ENCODE measurements at places on chromosomes 3 and 15.

- DNase-seq = no peak
Observed at GRCh38 chr15:46856839-46857502, 860.3 kb upstream of the SEMA6D start.

DNA sequence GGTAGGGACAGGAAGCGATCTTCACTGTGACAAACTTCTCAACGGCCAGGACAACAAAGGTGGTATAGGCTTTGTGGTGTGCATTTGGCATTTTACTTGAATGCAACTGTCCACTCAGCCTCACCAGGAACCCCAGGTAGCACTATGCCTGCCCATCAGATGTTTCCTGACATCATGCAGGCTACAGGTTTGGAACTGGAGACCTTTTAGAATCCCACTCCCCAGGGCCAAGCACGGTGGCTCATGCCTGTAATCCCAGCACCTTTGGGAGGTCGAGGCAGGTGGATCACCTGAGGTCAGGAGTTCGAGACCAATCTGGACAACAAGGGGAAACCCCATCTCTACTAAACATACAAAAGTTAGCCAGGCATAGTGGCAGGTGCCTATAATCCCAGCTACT is 9.6 kb downstream of the STARD5 start:
- no peak for DNase-seq

- DNase-seq = no peak
Observed at GRCh38 chr3:56833022-56833421, 31.3 kb upstream of the ARHGEF3 start.

GRCh38 chr3:104291878-104292277 is 1074.8 kb upstream of the ALCAM start:
- no peak for DNase-seq

GRCh38 chr15:101091080-101092017 is 160.5 kb downstream of the CHSY1 start:
- no peak for DNase-seq

- DNase-seq = no peak
Observed at GRCh38 chr15:80464951-80465625, 60.9 kb downstream of the ARNT2 start.

DNA sequence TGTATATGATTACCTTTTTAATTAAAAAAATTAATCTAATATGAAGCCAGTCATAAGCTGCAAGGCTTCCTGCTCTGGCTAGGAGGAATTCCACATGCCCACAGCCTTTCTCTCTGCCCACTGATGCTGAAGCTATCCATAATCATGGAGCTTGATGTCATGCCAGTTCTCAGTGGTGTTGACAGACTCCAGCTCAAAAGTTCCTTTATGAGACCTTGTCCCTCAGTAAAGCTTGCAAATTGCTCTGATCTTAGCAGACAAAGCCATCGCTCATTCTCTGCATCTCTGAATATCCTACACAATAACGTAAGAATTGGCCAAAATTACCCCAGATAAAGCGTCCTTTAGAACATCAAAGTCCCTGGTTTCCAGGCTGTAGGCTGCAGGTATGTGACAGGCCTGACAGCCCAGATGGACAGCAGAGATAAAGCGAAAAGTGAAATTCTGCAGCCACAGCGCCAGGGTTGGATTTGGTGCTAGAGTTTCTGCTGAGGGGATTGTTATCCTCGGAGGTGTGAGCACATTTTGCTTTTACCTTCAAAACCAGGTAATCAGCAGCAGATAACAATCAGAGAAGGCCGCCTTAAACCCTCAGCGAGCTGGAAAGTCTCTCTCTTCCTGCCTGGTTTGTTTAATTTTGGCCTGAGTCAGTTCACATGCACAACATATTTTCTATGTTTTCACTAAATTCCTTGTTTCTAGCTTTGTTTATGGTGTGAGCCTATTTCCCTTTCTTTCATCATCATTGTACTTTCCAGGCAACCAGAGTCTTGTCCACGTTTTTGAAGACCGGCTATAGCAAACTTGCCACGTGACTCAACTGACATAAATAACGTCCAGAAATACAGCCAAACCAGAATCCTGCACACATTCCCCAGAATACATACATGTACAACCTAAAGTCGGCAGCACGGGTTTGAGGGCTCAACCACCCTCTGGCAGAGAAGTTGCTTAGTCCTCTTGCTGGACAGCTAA is 36.6 kb upstream of the ALDH1A3 start:
- no peak for DNase-seq

GRCh38 chr3:178393824-178394223 is 142.4 kb upstream of the KCNMB2 start:
- no peak for DNase-seq

- peak; percentile 52 for DNase-seq
Observed at GRCh38 chr15:40878785-40879184, 4.8 kb upstream of the RHOV start.

- no peak for DNase-seq
Observed at GRCh38 chr15:68934341-68934740, 4.0 kb downstream of the SPESP1 start.

DNA sequence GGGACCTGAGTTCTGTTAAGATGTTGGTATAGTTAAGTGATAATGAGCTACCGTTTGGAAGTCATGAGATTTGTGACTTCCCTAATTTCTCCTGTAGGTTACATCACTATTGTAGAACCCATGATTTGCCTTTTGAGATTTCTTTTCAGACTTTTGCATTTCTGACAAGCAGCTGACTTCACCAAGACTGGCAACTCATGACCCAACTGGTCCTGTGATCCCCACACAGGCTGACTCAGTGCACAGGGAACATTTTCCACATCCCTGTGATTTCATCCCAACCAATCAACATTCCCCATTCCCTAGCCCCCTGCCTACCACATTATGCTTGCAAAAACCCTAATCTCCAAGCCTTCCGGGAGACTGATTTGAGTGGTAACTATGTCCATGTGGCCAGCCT is 242.1 kb upstream of the PDZRN3 start:
- no peak for DNase-seq

GRCh38 chr3:183098536-183099025 is 715 bp downstream of the MCCC1 start:
- peak; percentile 24 for DNase-seq

DNA sequence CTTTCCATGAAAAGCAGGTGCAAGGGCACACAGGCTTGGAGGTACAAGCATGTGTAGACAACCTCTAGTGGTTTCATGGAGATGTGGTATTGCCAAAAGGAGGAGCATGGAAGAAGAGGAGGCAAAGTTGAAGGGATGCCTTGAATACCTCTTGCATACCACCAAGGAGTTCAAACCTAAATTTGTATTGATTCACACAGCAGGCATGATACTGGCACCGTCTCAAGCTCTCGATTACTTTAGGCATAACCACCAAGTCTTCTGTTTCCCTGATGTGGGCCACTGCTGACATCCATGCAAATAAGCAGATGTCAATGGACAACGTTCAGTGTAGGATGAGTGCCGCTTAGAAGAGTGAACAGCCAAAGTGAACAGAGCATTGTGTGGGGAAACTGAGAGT is 87.1 kb downstream of the SCN11A start:
- DNase-seq = no peak

DNA sequence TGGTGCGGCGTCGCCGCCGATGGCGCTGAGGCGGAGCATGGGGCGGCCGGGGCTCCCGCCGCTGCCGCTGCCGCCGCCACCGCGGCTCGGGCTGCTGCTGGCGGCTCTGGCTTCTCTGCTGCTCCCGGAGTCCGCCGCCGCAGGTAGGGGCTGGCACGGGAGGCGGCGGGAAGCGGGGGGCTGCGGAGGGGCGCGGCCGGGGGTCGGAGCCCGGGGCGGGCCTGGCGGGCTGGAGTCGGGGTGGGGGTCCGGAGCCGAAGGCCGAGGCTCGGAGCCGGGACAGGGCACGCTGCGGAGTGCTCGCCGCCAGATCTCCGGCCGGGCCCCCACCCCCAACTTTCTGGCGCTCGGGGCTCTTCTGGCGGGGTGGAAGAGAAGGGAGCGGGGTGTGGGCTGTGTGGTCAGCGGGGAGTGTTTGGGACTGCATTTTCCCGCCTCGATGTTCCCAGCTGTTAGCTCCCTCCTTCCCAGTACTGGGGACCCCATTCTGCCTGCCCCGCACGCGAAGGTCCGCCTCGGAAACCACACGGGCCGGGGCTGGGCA is 299 bp downstream of the TYRO3 start:
- DNase-seq = no peak

- DNase-seq = peak; percentile 74
Observed at GRCh38 chr3:50573566-50574443, 4.5 kb downstream of the HEMK1 start.

GRCh38 chr15:39501366-39502081 is 79.4 kb upstream of the THBS1 start:
- DNase-seq = no peak

DNA sequence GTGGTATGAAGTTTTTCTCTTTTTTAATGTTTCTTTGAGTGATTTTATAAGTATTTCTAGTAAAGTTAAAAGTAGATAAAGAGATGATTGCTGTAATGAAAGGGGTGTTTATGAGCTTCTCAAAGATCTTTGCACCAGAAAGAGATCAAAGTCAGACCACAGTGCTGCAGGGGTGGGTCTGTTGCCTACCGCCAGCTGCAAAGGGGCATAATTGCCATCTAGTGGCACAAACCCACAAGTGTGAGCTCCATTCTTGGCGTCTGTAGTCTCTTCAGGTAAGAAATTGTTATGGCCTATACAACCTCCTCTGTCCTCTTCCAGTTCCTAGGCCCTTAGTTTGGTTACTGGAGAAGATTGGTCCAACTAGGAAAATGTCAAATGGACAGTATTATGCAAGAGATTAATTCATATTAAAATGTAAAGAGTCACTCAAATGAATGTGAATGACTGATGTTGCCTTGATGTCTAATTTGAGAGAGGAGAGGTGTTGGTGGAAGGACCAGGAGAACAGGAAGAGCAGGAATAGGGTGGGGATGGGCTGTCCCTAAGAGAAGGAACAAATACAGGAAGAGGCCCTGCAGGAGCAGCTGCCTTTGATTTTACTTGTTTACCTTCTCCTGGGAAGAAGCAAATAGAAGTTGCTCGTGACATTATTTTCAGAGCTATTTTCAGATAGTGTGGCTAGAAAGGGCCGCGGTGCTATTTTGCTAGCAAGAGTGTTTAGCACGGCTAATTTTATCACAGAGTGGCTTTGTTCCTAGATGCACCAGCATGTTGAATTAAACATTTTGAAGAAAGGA is 53.0 kb upstream of the GSK3B start:
- DNase-seq = no peak

DNA sequence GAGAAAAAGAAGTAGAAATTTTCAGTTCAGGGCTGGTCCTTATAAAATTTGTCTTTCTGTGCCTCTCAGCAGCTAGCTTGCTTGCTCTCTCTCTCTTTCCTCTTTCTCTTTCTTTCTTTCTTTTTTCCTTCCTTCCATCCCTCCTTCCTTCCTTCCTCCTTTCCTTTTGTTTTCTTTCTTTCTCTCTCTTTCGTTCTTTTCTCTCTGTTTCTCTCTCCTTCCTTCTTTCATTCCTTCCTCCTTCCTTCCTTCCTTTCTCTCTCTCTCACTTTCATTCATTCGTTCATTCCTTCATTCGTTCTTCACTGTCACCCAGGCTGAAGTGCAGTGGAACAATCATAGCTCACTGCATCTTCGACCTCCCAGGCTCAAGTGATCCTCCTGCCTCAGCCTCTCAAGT is 69.3 kb upstream of the CPOX start:
- DNase-seq = no peak

- no peak for DNase-seq
Observed at GRCh38 chr3:186375443-186375842, 13.4 kb upstream of the DGKG start.

DNA sequence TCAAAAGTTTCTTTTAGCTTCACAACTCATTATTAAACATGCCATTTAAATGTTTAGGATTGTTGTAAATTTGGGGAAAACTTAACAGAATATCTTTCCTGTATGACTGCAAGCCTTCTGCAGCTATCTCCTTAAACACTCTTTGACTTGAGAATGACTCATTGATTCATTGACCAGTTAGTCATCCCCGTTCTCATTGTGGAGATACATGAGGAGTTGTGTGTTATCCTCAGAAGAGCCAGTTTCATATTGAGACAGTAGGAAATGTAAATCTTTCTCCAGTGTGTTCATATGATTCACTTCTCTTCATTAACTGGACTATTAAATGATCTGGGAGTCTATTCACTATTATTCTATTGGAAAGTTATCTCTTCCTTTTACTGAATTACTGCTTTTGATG is 83.0 kb downstream of the CRYGS start:
- DNase-seq = no peak

Measured in NK-92 treated with Interleukin-12 subunit alpha and Interleukin-12 subunit beta, amount 100 ng/mL, for 24 hours (cell line).